Right atrium auricular region (tissue), 2 donors: ENCODE measurements at places on chromosomes 6 and 20. TPM values are rescaled to one million over a fixed set of nuclear protein-coding genes. Genes with fewer than 3 reads are reported as not detected.
A peak's percentile ranks its signal among the peaks of the same experiment; 100 is the strongest.

DNA sequence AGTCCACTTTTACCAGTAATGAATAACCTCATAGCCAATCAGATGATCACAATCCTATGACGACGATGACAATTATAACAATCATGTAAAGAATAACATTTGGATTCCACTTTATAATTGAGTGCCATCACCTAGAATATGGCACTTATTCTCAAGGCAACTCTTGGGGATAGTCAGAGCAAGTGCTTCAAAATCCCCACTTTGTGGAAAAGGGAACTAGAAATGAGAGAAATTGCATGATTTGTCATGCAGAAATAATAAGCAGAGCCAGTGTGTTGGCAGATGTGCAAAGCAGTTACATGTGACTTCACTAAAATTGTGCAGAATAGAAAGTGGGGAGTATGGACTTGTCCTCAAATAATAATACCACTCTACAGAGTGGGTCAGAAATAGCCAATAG, 41.3 kb downstream of the FRK start:
- no peak overlapping the region for H3K27ac ChIP-seq
- H3K4me1 ChIP-seq = no peaks in the 10 kb centered on the region
- H3K36me3 ChIP-seq = no peaks in the 10 kb centered on the region
- H3K27me3 ChIP-seq = no peaks in the 10 kb centered on the region
- DNase-seq = no peak
- H3K4me3 ChIP-seq = no peak overlapping the region

DNA sequence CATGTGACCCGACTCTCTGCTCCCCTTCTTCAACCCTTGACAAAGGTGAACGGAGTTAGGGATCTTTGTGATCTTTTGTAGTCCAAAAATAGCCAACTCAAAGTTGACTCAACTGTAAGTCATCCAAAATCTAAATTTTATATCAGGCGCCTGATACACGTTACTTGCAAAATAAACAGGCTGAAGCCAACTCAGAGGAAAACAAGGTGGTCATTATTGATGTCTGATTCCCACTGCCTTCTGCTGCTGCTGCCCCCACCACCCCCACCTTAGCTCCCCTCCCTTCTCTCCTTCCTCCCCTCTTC, 13.2 kb upstream of the RNF8 start:
- DNase-seq = no peak
- no peak overlapping the region for H3K27ac ChIP-seq
- no peak overlapping the region for H3K4me3 ChIP-seq
- H3K36me3 ChIP-seq = no peaks in the 10 kb centered on the region
- H3K27me3 ChIP-seq = no peaks in the 10 kb centered on the region
- no peaks in the 10 kb centered on the region for H3K4me1 ChIP-seq

GRCh38 chr20:38178065-38178491, 13.0 kb upstream of the TGM2 start:
- H3K4me1 ChIP-seq = peaks cover 10% of the 10 kb centered on the region
- H3K27me3 ChIP-seq = no peaks in the 10 kb centered on the region
- H3K27ac ChIP-seq = no peak overlapping the region

- no peaks in the 10 kb centered on the region for H3K27me3 ChIP-seq
- no peak overlapping the region for H3K4me3 ChIP-seq
- H3K27ac ChIP-seq = no peak overlapping the region
These were observed 88.7 kb downstream of the SNAP25 start for GRCh38 chr20:10307359-10307735.

- no peak for DNase-seq
- H3K4me1 ChIP-seq = no peaks in the 10 kb centered on the region
These were observed 59.4 kb upstream of the TMEM200A start for GRCh38 chr6:130306377-130306776.

DNA sequence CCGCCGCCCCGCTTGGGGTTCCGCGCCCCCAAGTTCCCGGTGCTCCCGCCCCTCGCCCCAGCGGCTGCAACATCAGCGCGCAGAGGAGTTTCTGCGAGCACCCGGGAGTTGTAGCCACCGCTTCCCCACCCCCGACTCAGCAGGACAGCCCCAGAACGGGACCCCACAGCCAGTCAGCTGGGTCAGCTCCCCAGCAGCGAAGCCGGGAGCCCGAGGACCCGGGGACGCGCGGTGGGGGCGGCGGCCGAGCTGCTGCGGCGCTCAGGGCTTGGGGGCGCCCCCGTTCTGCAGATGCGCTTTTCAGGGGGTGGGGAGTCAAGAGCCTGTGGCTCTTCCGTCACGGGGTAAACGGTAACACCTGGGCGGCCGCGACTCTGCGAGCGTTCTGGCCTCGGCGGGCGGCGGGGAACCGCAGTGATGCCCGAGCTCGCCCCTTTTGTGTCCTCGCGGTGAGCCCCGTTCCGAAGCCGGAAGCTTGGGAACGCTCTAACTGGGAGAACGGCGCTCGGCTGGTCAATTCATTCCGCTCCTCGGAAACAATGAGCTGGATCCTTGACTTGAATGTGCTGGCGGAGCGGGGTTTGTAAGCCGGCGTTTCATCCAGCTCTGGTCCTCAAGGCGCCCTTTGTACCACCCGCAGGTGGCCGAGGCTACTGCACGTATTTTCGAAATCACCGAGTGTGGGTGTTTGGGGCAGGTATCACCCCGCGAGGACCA, 774 bp downstream of the PLEKHG1 start:
- peak overlapping the region; percentile 66 for H3K4me3 ChIP-seq
- peak; percentile 76 for DNase-seq
- peak overlapping the region; percentile 76 for H3K27ac ChIP-seq
- H3K36me3 ChIP-seq = no peaks in the 10 kb centered on the region
- no peaks in the 10 kb centered on the region for H3K27me3 ChIP-seq

- H3K4me1 ChIP-seq = peaks cover 8% of the 10 kb centered on the region
- H3K27ac ChIP-seq = no peak overlapping the region
- no peaks in the 10 kb centered on the region for H3K27me3 ChIP-seq
- DNase-seq = no peak
These were observed 2.1 kb upstream of the UBE2C start for GRCh38 chr20:45810191-45810970.

DNA sequence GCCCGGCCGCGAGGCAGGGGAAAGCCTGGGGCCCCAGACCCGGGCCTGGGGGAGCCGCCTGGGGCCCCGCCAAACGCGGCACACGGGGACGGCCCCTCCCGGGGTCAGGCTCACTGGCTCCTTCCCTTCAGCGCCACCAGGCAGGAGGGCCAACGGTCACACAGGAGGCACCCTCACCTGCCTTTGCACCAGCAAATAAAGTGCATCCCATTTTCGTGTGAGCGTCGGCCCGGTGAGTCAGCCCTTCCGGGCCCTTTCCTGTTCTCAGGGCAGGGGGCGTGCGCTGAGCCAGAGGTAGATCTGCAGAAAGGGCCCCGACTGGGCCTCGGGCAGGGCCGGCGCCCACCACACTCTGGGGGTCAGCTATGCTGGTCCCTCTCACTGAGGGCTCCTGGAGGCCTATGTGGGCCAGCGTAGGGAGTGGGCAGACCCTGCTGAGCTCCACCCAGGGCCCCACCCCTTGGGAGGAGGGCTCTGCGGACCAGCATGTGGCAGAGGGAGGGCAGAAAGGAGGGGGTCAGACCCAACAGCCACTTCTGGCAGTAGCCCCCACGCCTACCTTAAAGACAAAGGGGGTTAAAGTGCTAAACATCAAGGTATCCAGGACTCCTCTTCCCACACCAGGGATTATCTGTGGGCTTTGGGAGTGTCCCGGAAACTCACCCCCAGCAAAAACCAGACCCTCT, 931 bp upstream of the UCKL1 start:
- peak overlapping the region; percentile 63 for H3K27ac ChIP-seq
- peaks cover 50% of the 10 kb centered on the region for H3K4me1 ChIP-seq
- peaks cover 13% of the 10 kb centered on the region for H3K36me3 ChIP-seq
- peak overlapping the region; percentile 98 for H3K4me3 ChIP-seq
- no peak for DNase-seq

- no peaks in the 10 kb centered on the region for H3K27me3 ChIP-seq
- no peak for DNase-seq
These were observed 57.6 kb downstream of the GCNT2 start for GRCh38 chr6:10578723-10579122.

DNA sequence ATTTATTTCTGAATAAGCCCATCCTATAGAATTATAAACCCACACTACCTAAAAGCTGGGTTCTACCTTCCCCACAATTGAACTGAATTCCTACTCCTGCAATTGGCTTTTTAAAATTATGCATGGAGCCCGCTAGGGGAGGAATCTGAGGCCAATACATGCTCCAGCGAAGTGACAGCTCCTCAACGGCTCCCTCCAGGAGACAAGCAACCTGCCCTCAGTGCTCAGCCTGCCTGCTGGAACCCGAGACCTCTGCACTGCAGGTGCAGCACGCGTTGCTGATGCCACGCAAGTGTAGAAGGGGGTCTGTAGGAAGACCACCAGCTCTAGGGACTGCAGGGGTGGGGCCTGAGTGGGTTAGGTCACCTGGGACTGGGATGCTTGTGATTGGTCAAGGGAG, 170.2 kb upstream of the CDYL start:
- H3K4me1 ChIP-seq = peaks cover 14% of the 10 kb centered on the region
- H3K4me3 ChIP-seq = no peak overlapping the region
- no peak for DNase-seq
- no peaks in the 10 kb centered on the region for H3K27me3 ChIP-seq
- H3K36me3 ChIP-seq = no peaks in the 10 kb centered on the region
- H3K27ac ChIP-seq = no peak overlapping the region

Gene HSPA1L
- 1.1 TPM for total RNA-seq

Gene CENPW
- total RNA-seq = not detected
